ENCODE measurements at places on chromosomes 1 and 21.

DNA sequence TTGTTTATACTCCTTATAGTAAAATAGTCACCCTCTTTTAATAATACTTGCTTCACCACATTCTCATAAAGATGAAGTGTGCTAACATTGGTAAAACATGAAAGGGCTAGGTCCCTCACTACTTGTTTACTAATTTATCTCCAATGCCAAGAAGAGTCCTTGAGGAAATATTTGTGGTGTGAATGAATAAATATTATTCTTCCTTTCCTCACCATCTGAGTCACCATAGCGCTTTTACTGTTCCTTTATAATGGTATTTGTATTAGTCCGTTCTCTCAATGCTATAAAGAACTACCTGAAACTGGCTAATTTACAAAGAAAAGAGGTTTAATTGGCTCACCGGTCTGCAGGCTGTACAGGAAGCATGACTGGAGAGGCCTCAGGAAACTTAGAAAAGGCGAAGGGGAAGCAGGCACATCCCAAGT is 222.8 kb upstream of the ZRANB2 start:
- no peak for DNase-seq

DNA sequence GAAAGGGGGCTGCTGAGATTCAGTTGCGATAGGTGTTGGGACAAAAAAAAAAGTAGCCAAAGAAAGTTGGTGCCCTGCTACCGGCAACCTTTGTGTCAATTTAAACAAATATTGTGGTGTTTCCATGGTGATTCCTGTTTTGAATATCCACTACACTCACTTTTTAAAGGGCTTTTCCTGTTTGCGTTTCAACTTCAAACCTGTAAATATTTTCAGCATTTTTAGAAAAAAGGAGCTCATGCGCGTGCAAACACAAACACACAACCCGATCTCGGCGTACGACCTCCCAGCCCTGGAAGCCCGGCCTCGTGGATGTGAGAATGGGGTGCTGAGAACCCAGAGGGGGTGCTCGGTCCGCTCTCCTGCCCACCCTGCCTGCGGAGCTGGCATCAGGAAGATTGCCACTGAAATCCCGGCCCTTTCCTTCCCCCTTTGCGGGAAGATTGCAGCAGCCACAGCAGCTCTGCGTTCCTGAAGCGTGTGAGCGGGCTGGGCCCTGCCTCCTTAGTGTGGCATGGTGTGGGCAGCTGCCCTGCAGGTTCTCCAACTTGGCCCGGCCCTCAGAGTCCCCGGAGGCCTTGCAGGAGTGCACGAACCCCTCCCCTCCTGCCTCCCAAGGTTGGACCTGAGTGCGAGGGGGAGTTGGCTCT is 34.8 kb downstream of the CASZ1 start:
- no peak for DNase-seq

DNA sequence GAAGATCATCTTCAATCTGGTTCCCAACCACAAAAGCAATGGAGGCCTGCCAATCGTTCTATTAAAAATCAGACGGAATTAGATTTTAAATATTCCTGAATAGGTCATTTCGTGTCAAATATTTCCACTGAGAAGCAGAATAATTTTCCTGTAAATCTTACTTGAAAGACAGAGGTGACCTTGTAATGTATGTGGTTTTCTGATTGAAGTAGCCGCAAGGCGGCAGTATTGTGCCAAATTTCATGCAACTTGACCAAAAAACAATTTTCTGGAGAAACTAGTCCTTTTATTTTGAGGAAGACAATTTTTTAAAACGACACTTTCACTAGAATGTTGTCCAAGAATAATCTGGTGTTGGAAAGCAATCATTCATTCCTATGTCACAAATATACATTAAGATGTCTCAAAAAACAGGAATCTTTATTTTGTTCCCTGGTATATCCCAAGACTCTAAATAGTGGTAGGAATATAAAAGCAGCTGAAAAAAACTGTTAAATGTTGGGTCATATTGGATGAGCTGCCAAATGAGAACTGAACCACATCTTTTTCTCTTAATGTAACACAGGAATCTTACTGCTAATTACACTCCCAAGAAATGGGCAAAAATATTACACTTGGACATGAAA is 33.6 kb downstream of the SPAG17 start:
- no peak for DNase-seq

- DNase-seq = no peak
These were observed 24.2 kb upstream of the LEFTY2 start for GRCh38 chr1:225965231-225965630.

- no peak for DNase-seq
These were observed 58.7 kb downstream of the TRABD2B start for GRCh38 chr1:47938520-47938919.

DNA sequence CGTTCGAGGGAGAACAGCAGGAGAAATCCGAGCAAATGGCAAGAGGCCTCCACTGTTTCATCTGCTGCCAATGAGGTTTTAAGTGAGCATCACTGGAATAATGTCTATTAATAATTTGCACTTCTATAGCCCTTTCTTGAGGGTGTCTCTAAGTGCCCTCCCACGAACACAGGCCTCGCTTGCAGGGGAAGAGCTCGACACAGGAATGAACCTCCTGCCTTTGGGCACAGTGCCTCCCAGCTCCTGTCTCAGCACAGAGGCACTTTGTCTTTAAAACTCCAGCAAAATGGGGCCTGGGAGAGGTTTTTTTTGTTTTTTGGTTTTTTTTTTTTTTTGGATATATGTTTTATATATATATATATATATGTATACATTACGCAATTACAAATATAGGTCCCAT is 56.6 kb downstream of the OLIG1 start:
- no peak for DNase-seq

DNA sequence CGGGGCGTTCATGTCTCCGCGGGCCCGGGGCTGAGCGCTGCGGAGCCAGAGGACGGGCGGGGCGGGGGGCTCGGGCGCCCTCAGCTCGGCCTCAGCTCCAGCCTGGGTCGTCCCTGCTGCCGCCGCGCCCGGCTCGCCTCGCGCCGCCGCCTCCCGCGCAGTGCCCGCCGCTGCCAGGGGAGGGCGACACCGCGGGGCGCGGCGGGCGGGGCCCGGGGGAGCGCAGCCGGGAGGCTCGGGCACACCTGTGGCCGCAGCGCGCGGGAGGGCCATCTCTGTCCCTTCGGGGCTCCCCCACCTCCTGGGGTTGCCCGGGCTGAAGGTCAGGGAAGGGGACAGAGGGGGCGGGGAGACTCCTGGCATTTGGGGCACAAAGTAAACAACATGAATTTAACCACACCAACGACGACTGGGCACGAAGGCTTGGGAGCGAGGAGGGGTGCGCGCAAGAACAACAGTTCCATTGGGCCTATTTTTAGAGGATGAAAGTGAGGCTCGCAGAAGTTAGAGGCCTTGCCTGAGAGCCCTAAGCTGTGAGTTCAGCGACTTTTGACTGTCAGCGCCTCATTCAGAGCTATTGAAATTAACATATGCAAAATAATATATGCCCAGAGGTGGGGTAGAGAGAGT is at the start of gene FAM131C:
Gene FAM131C, minus strand, starts transcription at position 162 of the 630 bp plus-strand sequence. CDS start 209 bp downstream, outside the sequence.
- DNase-seq = peak; percentile 14

- DNase-seq = no peak
These were observed 440.4 kb downstream of the RPS6KC1 start for GRCh38 chr1:213491468-213491867.

DNA sequence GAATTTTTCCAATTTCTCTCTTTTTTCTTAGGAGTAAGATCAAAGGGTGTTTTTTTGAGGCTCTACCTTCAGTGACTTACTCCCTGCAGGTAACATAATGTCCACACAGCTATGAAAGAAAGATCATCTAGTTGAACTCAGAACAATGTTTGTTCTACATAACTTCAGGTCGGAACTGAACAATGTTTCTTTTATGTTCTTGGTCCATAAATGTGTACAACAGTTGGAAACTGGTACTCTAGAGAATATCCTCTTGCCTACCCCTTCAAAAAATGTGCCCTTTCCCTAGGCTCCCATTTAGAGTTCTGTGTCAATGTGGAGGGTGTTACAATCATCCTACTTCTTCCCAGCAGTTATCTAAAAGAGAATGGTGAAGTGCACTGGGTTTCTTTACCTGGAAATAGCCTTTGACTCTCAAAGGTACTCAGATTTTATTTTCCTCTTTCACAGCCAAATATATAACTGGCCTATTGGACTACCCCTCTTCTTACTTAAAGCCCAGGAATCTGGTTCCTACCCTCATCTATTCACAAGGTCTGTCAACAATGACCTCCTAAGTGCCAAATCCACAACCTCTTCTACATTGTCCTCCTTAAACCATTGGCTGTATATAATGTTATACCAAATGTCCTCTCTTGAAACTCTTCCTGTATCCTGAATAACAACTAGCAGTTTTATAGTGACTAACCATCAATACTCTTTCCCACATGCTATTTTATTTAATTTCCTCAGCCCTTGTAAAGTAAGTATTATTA is 42.3 kb downstream of the CD58 start:
- no peak for DNase-seq

DNA sequence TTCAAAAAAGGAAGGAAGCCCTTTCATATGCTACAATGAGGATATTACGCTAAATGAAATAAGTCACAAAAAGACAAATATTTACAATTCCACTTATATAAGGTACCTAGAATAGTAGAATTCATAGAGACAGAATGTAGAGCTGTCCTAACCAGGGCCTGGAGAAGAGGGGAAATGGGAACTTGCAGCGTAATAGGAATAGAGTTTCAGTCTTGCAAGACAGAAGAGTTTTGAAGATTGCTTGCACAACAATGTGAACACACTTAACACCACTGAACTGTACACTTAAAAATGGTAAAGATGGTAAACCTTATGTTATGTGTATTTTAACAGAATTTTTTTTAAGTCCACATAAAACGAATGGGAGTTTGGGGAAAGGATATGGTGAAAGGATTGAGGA is 2.9 kb downstream of the CD1B start:
- no peak for DNase-seq

DNA sequence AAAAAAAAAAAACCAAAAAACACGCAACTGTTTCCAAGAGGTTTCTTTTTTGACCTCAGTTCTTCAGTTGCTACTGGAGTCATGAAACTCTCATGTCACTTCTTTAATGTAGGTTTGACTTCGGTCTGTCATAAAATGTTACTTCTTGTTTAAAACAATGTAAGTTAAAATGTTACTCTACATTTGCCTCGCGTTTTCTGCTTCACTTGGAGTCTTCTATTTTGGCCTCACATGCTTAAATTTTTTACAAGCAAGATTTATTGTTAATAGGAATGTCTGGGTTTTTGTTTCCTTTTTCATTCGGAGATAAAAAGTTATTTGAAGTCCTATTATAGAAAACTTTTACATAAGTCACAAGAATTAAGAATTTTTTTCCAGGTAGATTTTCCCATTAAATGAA is 880.2 kb downstream of the LTN1 start:
- no peak for DNase-seq
